CD4-positive, alpha-beta T cell treated with Interleukin-1 beta for 1 hour (primary cell): ENCODE measurements at places on chromosomes 12 and 14.

DNA sequence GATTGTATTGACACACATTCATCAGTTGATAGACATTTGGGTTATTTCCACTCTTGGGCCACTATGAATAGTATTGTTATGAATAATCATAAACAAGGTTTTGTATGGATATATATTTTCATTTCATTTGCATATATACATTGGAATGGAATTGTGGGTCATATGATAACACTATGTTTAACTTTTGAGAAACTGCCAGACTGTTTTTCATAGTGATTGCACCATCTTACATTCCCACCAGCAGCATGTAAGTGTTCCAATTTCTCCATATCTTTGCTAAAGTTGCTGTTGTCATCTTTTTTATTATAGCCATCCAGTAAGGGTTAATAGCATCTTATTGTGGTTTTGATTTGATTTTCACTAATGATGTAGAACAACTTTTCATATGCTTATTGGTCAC, 198.5 kb upstream of the PPFIA2 start:
- no peak for DNase-seq

DNA sequence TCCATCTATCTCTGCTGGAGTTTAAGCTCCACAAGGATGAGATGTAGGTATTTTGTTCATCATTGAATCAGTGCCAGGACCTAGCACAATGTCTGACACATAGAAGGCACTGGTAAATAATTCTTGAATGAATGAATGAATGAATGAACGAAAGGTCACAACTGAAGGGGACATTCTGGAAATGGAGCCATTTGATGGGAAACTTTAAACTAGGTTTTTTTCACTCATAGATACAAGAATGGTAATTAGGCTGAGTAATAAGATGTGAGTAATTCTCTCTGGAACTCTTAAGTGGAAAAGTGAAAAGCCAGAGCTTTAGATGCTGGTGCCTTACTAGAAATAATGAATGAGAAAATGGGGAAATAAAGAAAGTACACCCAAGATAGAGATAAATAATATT, 44.3 kb downstream of the SCN8A start:
- no peak for DNase-seq

GRCh38 chr12:128613837-128614590, 209.7 kb downstream of the SLC15A4 start:
- DNase-seq: no peak

DNA sequence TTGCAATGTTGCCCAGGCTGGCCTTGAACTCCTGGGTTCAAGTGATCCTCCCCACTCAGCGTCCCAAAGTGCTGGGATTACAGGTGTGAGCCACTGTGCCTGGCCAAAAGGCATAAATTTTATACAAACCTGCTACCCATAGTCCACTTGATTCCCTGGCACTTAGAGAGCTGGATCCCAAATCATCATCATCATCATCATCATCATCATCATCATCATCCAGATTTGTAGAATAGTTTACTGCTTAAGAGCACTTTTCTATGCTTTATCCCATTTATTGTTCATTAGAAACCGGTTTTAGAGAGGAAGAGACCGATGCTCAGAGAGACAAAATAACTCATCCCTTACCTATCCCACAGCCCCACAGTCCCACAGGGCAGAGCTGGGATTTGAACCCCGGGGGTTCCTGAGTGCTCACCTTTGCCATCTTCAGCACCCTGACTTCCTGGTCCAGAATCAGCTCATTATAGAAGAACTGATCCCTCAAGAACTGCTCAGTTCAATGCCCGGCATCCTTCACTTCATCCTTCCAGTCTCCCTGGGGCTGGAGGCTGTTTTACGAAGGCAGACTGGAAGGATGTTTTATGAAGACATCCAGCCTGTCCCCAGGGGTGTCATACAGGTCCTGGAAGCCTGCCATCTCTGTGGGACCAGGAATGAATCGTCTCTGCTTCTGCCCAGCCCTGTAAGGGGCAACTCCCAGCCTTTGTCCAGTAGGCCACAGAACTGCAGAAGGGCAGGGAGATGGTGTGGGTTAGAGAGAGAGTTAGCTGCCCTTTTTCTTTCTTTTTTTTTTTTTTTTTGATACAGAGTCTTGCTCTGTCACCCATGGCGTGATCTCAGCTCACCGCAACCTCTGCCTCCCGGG, 20.2 kb upstream of the OASL start:
- no peak for DNase-seq

DNA sequence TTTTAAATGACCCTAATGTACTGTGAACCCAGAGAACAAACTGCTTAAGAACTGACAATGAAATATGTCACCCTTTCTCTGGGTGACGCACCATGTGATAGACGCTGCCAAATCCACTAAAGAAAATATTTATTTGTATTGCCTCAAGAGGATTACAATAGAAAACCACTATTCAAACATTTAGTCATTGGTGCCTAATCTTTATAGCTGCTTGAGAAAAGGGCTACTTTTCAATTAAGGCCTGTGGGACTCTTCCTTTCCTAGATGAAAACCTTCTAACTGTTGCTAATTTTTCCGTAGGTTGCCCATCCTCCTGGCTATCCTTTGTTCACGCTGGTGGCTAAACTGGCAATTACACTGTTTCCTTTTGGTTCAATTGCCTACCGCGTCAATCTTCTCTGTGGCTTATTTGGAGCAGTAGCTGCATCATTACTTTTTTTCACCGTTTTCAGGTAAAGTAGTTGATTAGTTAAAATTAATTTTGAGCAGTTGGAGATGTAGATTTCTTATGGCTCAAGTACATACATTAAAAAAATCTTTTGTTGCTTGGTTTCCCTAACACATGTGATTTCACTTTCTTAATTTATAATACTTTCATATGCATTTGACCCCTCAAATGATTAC, 6.0 kb downstream of the TMEM260 start:
- DNase-seq: no peak

GRCh38 chr12:27824126-27824842, 44.2 kb upstream of the MANSC4 start:
- DNase-seq: peak; percentile 25

- no peak for DNase-seq
Measured at GRCh38 chr12:61220337-61220736, 1039.9 kb upstream of the USP15 start.

DNA sequence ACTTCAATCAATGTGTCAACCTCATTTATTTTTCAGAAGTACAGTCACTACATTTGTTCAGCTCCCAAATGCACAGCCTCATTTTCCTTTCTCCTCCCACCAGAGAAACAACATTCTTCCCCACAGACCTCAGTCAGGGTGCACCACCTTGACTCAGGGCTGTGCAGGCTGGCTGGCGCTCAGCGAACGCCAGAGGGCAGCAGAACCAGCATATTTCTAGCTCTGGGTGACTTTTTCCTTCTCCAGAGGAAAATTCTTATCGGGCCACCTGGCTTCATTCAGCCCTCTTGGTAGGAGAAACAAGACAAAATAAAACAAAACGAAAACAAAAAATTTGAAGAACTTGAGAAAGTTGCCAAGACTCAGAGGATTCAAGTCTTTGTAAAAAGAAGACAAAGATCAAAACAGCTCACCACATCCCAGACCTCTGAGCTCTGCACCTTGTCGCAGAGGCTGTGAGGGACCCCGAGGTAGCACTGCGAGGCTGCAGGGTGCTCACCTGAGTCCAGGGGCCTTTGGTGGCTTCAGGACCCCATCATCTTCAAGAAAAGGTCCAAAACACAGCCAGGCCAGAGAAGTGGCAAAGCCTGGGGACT, 33.7 kb downstream of the PAH start:
- DNase-seq: peak; percentile 6

DNA sequence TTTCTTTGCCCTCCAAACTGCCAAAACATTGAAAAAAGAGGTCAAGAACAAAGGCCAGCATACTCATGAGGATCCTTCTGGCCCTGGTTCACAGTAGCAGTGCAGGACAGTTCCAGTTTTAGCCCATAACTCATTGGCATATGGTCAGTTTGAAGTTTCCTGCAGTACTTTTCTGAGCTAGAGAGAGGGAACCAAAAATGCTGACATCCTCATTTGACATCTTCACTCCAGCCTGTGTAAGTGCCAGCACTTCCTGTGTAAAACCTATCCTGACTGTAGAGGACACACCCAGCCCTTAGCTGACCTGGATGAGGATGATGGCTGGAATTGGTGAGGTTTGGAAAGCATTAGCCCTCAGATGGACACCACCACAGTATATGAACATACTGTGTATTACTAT, 84.1 kb downstream of the FGD4 start:
- no peak for DNase-seq

- no peak for DNase-seq
Measured at GRCh38 chr12:63821781-63822251, 22.7 kb upstream of the SRGAP1 start.

GRCh38 chr14:20692116-20692751, 3.7 kb downstream of the ANG start:
- DNase-seq: no peak

DNA sequence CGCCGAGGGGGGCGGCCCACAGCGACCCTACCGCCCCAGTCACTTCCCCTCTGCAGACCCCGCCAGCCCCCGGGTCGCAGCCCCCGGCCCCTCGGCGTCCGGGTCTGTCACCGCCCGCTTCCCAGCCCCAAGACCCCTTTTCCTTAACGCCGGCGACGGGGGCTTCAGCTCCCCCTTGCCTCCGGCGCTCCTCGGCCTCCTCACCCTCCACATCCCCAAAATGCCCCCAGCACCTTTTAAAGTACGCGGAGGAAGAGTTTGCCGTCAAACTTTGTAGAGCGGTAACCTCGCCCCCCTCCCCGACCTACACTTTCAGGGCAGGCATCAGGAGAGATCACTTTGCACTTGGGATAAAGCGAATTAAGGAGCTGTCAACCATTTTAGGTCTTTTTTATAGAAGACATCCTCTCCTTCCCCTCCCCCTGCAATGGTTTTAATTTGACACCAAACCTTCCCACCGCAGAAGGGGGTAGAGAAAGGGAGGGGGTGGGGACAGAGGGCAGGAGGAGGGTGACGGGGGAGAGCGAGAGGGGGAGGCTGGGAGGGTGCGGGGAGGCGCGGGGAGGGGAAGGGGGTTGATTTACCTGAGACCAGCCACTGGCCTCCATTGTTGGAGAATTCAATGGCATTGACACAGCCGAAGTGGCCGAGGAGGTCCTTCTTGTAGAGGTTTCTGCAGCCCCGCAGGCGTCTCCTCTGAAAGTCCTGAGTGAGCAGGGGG, 578 bp downstream of the DCAF5 start:
- DNase-seq: peak; percentile 60

DNA sequence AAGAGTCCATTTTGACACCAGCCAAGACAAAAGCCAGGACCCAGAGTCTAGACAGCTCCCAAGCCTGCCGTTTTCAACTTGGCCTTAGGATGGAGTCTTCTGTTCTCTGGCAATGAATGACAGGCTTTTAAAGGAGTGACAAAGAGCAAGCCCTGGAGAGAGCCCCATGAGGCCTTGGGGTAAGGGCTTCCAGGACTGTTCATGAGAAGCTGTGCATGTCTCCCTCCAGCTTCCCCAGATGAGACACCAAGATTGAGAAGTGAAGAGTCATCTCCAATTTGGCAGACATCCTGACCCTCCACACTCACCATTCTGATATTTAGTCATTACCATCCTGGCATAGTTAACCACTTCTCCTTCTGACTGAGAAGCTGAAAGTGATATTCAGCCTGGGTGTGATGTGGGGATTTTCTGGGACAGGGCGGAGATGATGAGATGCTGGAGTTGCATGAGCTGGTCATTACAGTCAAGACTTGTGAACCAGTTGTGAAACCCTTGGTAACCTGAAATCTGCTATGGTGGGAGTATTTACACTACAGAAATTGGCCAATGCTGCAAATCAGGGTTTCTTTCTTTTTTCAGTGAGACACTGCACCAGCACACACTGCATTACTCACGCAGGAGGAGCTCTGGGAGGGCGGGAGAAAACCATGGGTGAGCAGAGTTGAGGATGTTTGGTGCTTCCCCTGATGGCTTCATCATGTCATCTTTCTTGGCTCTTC, 77.8 kb downstream of the VCPKMT start:
- peak; percentile 48 for DNase-seq

GRCh38 chr14:59356312-59356711, 108.9 kb downstream of the GPR135 start:
- DNase-seq: no peak

DNA sequence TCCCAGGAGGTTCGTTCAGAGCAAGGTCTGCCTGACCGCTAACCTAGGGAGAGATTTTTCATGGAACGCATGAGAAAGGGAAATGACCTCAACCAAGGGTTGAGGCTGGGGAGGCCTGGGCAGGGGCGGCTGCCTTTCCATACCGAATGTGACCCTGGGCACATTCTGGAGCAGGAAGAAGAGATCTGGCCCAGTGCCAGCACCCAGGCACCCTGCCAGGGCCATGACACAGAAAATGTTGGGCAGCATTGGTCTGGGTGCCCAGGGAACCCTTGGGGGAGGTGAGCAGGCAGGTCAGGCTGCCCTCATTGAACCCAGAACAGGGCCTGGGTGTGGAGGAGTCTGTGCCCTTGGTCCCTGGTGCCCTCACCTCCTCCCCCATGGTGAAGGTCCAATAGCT, 106.8 kb downstream of the CALM1 start:
- no peak for DNase-seq

DNA sequence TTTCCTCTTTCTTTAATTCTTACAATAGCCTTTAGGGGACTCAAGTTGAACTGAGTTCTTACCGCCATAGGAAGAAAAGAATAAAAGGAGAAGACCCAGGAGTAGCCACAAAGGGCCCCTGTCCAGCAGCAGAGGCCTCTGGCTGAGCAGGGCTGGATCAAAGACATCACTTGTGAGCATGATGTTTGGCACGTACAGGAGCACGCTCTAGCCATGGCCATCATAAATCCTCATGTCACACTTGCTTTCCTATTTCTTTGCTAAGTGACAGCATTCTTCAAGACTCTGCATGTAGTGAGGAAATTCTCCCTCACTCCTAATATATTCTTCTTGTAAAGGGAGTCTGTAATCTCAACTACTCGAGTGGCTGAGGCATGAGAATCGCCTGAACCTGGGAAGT, 15.7 kb downstream of the CLEC4C start:
- DNase-seq: no peak

DNA sequence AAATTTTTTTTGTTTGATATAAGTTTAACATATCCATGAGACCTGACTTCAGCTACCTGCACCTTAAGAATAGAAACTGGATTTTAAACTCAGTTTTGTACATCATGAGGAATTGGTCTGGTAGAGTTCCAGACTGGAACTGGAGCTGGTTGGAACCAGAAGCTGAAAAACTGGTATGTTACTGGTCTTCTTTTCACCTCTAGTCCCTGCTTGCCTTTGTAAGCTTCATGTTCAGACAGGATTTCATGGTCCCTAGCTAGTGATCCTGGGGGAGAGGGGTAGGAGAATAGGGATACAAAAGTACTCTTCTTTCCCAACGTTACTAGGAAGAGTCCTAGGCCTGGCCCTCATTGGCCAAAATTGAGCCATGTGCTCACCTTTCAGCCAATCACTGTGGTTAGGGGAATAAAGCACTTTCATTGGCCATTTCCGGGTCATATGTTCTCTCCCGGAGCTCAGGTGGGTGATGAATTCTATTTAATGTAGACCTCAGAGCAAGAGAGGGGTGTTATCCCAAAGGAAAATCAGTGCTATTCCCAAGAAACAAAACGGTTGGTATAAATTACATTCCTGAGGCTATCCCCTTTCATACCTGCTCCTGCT, 36.9 kb upstream of the APPL2 start:
- no peak for DNase-seq

- DNase-seq: no peak
Measured at GRCh38 chr12:11543457-11544158, 105.9 kb upstream of the ETV6 start.
